Stimulated activated CD8-positive, alpha-beta memory T cell treated with anti-CD3 and anti-CD28 coated beads, Interleukin-4, amount 100 ng/mL, for 4 hours (primary cell): ENCODE measurements at places on chromosomes 4 and X.

GRCh38 chrX:17831255-17831654 is 29.8 kb downstream of the RAI2 start:
- DNase-seq = no peak

GRCh38 chr4:20253735-20254409 is 2.2 kb downstream of the SLIT2 start:
- DNase-seq = no peak

GRCh38 chr4:23934915-23935314 is 45.1 kb upstream of the PPARGC1A start:
- DNase-seq = no peak

DNA sequence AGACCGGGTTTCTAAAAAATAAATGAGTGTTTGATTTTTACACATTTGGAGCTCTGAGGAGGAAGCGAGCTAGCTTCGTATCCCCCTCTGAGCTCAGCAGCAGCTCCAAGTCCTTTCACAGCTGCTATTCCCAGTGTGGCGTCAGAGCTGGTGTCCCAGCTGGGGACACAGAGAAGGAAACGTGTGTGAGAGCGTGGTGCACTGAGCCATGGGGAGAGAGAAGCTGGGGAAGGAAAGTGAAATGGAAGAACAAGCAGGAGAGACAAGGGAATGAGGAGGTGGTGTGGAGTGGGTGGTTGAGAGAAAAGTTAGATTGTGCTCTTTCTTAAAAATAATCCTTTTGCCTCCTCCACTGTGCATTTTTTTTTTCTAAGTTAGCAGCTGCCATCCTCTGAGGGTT is 79.5 kb upstream of the SLC4A4 start:
- no peak for DNase-seq

DNA sequence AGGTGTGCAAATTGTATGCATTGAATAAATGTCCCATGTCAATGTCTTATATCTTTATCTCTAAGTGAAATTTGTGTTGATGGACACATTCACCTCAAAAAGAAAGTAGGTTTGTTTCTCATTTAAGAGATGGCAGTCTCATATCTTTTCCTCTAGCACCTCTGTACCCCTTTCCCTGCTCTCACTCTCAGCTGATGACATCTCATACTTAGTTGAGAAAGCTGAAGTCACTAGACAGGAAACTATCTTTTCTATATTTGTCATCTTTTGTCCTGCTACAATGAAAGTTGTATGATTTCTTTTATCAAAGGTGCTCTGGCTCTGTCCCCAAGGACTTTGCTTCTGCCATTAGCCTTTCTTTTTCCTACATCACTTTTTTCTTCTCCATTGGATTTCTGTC is 84.0 kb upstream of the GRPR start:
- no peak for DNase-seq

- DNase-seq = peak; percentile 74
Observed at GRCh38 chr4:663438-664428, 10.3 kb downstream of the ATP5ME start.

DNA sequence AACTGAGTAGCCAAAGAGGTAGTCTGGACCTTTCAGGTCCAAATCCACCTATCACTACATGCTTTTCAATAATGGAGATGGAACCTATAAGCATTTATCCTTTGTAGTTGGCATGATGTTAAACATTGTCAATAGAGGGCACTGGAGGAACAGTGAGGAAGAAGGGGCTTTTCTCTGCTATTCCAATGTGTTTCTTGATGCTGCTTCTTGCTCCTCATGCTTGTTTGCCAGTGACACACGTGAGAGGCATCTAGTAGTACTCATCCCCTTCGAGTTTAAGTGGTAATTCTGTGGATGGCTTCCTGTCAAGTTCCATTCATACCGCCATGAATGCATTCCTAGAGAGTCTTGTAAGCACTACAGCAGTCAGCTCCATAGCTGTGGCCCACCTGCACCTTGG is 84.0 kb downstream of the NAA11 start:
- no peak for DNase-seq

DNA sequence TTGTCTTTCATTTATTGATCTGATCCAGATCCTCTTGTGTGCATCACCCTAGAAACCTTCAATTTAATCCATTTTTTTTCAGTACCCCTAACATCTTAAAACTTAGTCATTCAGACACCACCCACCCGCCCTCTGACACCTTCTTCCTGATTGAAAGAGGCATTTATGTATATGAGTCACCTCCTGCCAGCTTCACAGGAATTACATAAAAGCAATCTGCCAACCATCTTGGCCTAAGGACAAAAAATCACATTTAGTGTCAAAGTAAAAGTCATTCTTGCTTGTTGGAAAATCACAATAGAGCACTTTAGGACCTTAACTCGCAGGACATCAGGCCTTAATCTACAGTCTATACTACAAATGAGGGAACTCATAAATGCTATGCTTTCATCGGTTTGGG is 52.1 kb downstream of the NDST3 start:
- no peak for DNase-seq

- DNase-seq = no peak
Observed at GRCh38 chr4:10011277-10011676, 10.0 kb downstream of the SLC2A9 start.

DNA sequence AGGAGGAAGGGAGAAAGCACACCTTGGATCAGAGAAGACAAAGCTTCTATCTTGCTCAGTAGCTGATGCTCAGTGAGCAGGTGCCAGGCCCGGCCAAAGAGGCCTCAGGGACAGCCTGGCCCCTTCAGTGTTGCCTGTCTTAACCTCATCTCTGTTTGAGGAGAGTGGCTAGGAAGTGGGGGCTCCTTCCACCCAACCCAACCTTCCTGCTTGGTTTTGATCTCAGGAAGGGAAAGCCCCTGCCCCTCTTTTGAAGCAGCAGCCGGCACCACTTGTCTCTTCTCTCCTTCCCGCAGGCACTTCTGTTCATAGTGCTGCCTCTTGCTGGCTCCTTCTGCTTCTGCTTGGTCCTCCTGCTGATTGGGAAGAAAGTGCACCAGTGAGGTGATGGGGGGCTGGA is 2.4 kb upstream of the AFF2 start:
- no peak for DNase-seq
